ENCODE measurements at places on chromosomes 3 and 15.

DNA sequence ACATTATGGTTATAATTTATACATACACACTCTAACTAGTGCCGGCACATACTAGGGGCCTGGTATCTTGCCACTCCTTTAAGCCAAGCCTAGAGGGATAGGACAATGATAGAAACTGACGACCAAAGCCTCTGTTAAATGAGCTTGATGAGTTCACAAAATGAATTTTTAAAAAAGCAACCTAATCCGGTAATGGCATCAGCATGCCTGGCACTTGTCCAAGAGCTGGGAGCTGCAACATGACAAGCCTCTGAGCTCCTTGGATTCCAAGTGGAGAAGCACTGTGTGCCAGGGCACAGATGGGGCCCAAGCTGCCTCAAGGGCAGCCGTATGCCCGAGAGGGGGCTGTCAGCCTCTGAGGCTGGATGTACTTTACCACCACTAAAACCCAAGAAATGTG lies 9.7 kb downstream of the ETV5 start:
- no peak for DNase-seq

DNA sequence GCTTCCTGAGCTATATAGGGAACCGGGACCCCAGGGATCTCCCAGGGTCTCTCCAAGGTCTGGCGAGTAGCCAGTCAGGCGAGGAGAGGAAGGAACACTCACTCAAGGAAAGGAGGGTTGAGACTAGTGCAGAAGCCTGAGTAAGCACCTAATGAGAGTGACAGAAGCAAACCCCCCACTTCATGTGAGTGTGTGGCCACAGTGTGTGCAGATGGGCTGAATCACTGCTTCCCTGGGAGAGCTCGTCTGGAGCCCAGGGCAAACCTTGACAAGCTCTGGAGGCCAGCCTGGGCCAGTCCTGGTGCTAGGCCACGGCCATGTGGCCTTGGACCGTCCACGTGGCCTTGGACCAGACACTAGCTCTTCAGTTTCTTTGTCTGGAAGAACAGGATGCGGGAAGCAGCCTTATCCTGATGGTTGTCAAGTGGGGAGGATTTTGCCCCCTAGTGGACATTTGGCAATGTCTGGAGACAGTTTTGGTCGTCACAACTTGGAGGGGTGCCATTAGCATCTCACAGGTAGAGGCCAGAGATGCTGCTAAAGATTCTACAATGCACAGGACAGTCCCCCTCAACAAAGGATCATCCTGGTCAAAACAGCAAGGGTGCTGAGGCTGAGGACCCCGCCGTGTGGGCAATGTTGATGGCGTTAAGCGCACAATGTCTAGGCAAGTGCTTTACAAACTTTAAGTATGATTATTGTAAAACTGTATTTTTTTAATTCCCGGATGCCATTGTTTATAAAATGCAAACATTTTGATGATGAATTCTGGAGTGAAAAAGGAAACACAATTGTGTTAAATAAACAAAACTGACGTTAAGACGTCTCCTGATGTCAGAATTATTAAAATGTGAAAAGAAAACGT lies 34.8 kb upstream of the CTSH start:
- peak; percentile 21 for DNase-seq

DNA sequence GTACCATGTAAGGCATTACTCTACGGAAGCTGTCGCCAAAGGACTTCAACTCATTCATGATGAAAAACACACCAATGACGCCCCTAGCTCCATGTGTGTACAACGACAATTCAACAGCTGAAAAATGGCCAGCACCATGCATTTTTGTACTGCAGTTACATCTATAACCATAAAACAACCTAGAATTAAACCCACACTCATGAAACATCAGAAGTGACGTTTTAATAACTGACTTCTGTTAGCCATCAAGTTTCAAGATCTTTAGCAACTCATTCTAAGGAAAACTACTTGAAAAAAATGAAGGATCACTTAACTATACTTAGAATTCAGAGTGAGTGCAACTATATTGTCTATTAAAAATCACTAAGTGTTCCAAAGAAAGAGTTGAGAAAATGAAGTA lies 84.9 kb downstream of the RFTN1 start:
- no peak for DNase-seq

GRCh38 chr3:118973050-118973449 lies 61.6 kb downstream of the IGSF11 start:
- peak; percentile 73 for DNase-seq

- no peak for DNase-seq
Measured at GRCh38 chr3:54983266-54984099, 55.6 kb upstream of the LRTM1 start.

GRCh38 chr15:77510066-77511057 lies 89.7 kb downstream of the HMG20A start:
- no peak for DNase-seq

- no peak for DNase-seq
Measured at GRCh38 chr15:90868261-90868689, at the start of gene FURIN. Gene FURIN, plus strand, starts transcription at chr15:90868588. Its CDS starts 7,153 bp downstream, at chr15:90875741.

DNA sequence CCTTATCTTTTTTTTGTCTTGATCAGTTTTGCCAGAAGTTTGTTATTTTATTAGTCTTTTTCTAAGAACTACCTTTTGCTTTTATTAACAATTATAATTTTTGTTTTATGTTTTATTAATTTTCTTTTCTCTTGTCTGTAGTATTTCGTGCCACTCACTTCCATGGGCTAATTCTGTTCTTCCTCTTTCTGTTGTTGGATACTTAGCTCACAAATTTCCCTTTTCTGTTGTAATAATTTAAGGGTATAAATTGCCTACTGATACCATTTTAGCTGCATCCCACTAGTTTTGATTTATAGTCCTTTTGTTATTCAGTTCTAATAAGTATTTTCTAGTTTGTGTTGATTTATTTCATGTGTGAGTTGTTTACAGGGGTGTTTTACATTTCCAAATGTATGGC lies 48.6 kb downstream of the SNRK start:
- no peak for DNase-seq

DNA sequence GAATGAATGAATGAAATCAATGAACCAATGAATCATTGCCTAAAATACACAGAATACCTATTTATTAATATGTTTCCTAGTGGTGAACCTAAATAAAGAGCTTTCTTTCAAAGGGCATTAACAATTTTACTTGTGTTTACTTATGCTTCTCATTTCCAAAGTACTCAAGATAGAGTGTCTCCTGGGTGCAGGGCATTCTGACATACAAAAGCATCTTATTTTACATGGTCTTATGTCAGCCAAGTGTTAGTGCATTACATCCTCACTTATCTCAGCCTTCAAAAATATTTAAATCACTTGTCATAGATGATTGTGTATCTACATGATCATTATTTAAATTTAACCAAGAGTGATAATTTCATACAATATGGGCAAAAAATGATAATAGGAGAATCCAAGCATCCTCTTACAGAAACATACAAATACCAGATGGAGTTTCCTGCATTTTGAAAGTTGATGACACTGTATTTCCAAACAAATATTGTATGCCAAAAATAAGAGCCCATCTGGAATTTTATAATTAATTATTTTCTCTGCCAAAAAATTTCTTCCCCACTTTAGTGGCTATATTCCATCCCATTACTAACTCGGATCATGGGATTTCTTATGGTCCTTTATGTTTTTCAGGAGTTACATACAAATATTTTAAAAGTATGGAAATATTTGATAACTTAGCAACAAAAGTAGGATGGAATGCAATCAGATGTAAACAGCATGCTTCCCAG lies 279.0 kb downstream of the RBMS3 start:
- DNase-seq: no peak

- peak; percentile 45 for DNase-seq
Measured at GRCh38 chr3:125192190-125193035, 20.1 kb downstream of the SLC12A8 start.

DNA sequence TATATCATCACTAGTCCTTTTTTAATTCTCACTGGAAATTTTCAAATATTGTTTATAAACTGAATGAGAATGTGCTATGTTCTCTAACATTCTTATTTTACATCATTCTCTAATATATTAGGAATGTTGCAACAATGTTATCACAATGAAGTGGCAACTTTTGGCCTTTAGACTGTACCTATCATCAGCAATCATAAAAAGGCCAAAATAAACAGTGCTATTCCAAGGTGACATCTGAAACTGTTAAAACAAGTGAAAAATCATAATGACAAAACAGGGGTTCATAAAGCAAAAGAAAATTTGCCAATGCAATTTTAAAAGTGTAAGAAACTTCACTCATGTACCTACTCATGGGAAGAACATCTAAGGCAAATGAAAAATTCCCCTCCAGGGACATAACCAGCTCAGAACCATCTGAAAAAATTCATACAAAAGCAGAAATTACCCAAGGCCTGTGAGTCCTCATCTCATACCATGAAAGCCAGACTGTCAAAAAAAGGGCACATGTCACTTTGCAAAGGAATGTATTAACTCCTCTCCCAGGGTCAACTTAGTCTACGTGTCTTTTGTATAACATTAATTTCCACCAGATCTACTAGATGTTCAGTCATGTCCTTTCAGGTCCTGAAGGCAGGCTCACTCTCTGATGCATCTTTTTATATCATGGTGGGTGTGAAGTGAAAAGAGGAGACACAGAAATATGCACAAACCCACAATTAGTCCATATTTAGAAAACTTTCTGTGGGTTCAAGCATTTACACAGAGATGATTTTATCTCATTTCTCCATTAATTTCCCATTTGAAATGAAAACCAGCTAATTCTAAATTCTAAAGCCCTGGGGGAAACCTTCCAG lies 211.9 kb downstream of the CBLB start:
- no peak for DNase-seq

- no peak for DNase-seq
Measured at GRCh38 chr3:35275768-35276167, 363.6 kb upstream of the ARPP21 start.

GRCh38 chr3:29324180-29324651 lies 43.3 kb downstream of the RBMS3 start:
- no peak for DNase-seq

GRCh38 chr3:162487138-162487537 lies 990.5 kb downstream of the OTOL1 start:
- no peak for DNase-seq

GRCh38 chr3:70840106-70840870 lies 527.9 kb upstream of the MDFIC2 start:
- DNase-seq: no peak

DNA sequence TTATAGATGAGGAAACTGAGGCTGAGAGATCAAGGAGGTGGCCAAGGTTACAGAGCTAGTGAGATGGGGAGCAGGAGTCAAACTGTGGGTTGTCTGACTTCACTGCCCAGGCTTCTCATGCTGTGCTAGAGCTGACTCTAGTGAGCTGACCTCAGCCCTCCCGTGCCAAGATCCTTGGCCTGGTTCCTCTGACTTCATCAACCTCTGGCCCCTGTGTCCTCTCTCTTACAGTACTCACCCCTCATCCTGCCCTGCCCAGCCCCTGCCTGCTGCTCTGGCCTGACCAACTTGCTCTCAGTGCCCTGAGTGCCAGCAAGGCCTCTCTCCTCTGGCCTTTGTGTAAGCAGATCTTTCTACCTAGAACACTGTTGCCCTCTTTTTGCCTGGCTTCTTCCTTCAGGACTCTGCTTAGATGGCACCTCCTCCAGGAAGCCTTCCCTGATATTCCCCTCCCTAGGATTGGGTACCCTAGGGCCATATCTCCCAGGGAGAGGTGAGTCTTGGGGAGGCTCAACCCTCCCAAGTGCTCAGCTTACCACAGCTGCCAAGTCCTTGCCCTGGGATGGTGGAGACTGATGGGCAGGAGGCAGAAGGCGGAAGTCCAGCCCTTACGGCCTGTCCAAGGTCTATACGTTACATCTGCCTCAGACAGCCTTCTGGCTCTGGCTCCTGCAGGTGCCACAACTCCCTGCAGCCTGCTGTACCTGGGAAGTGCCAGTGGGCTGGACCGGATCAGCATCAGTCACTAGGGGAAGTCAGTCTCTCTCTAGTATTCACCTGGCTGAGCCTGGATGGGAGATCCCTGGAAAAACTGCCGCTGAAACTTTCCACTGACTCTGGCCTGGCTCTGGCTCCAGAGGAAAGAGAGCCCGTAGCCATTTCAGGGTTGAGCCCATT lies 36.3 kb upstream of the FAM107A start:
- no peak for DNase-seq

DNA sequence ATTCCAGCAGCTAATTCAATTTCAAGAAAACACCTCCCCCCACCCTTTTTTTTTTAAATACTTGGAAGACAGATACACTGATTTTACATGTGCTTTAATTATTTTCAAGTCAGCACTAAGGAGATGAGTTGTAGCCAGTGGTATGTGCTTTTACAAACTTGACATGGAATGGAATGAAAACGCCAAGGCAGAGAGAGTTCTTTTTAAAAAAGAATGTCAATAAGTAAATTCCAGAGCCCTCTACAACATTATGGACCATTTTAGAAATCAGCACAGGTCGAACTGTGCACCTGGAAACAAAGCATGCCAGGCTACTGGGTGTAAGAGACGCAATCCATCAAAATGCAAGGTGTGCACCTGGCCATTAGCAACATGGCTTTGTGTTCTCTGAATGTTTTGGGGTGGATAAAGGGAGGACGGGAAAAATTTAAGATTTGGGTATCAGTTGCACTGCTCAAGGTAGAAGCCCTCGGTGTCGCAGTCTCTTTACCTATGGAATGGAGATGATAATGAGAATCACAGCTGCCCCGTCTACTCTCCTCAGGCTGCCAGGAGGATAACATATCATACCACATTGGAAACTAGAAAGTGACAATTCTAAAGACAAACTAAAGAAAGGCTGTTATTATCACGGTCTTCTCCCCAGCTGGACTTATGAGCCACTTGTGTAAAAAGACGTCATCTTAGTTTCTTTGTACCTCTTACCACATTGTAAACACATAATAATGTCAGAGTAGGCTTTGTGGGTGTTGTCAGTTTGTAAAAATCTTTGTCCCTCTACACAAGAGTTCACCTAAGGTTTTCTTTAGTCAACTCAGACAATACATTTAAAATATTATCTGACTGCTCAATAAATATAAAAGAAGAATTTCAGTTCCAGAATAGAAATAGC lies 107.4 kb upstream of the PRICKLE2 start:
- DNase-seq: no peak

DNA sequence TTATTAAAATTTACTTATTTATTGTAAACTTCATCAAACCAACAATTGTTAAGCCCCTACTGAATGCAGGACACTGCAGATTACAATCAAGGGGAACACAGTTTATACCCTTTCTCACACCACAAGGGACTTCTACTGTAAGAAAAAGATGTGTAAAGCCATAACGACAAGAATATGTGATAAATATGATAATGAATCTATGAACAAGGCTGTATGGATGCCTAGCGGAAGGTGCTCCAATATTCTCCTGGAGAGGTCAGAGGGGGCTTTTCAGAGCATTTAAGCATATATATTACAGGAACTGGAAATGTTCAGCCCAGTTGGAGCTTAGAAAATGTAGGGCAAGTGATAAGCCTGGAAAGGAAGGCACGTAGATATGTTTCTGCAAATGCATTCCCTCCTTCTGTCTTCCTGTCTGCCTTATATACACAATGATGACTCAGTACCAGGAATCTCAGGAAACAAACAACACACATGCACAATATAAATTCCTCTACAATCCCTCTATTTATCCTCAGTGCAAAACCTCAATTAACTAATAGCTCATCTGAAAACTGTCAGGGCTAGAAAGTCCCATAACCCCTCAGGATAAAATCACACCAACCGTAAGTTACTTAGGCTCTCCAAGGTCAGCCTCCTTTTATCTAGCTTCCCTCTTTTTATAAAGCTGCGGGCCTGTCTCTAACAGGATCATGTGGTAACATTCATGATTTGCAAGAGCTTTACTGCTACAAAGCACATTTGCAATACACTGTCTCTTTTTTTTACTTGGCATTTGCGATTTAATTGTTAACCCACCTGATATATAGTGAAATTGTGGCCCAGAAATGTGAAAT lies 393.1 kb downstream of the LPP start:
- DNase-seq: no peak

- DNase-seq: no peak
Measured at GRCh38 chr15:35115155-35115725, 30.1 kb upstream of the NANOGP8 start.
